ENCODE measurements at places on chromosomes 6 and 20. TPM values are rescaled to one million over a fixed set of nuclear protein-coding genes. Genes with fewer than 3 reads are reported as not detected.

- no peak for DNase-seq
Observed at GRCh38 chr6:130269969-130270635, 47.4 kb upstream of the SAMD3 start.

DNA sequence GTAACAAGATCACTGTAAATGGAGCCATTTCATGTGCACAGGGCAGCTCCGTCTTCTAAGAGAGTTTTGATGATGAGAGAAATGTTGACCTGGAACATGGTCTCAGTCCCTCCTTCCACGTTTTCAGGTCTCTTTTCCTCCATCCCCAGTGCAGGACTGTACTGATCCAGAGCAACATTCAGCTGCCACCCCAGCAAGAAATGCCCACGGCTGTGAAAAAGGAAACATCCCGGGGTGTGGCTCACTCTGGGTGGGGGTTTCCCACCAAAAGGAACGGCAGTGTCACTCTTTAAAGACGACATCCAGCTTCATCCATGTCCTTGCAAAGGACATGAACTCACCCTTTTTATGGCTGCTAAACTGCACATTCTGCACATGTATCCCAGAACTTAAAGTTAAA lies 92.6 kb downstream of the ERMARD start:
- DNase-seq, result no peak

DNA sequence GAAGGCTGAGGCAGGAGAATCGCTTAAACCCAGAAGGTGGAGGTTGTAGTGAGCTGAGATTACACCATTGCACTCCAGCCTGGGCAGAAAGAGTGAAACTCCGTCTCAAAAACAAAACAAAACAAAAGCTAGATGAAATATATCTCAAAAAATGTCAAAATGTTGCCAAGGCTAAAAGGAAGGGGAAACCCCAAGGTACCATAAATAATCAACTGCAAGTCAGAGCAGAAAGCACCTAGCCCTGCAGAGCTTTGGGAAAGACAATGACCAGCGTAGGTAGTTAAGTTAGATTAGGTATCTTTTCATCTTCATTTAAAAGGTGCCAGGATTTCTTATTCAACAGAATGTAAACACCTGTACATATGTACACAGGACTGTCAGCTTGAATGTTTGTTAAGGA lies 33.0 kb downstream of the AKIRIN2 start:
- no peak for DNase-seq

DNA sequence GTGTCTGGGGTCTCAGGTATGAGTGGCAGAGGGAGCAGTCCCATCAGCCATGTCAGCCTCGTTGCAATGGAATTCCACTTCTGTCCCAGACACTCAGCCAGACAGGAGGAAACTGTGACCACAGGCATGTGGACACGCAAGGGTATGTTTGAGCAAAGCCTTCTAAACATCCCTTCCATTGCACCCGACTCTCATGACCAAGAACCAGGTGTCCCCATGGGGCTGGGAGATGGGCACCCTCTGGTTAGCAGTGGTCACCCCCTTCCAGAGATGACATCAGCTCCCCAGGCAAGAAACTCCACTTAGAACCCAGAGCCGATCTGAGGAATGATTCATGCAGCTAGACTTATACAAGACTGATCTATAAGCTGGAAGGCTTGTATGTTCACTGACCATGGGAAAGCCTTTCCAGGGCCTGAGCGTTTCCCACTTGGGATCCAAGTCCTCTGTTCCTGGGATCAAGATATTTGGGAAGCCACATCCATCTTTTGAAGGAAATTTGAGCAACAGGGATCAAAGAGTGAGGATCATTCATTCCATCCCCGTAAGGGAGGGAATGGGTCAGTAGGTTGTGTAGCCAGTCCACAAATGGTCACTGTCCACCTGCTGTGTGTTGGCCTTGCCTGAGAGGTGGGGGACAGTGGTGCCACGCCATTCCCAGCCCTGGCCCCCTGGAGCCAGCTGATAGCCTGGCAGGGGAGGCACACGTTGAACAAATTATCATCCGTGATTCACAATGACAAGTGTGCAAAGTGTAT lies 3.9 kb upstream of the MRGBP start:
- DNase-seq, result no peak

KCNK15 gene
- 0.17 TPM for total RNA-seq

DNA sequence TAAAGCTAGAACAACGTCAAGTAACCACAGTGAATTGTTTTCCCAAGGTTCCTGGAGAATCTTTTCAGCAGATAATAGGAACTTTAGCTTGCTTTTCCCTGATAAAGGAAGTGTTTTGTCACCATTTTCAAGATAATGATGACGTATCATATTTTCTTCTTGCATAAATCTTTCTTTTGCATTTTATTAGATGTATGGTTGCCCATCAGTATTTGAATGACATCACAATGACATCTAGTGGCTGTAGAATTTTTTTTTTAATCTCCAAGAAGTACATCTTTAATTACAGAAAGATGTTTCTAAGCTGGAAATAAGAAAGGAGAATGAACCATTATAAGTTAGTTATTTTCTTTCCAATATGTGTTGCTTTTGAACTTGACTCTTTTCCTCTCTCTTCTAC lies 83.0 kb downstream of the CENPW start:
- no peak for DNase-seq

DNA sequence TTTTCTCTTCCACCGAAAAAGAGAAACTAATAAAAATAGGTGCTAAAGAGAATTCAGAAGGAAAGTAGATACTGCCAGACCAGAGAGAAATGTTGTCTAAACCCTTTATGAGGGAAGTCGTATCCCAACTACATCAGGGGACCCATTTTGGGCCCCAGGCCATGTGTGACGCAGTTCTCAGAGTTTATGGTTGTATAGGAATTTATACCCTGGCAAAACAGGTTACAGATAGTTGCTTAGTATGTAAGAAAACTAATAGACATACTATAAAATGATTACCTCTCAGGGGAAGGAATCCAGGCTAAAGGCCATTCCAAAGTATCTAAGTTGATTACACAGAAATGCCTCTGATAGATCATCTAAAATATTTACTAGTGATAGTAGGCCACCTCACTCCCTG lies 28.6 kb upstream of the SLC52A3 start:
- DNase-seq, result no peak

GRCh38 chr6:35047265-35048011 lies 93.7 kb downstream of the TCP11 start:
- DNase-seq, result peak; percentile 78

- no peak for DNase-seq
Observed at GRCh38 chr6:97864826-97865225, 581.8 kb upstream of the MMS22L start.

SFTA2 gene
- total RNA-seq, result not detected

DNA sequence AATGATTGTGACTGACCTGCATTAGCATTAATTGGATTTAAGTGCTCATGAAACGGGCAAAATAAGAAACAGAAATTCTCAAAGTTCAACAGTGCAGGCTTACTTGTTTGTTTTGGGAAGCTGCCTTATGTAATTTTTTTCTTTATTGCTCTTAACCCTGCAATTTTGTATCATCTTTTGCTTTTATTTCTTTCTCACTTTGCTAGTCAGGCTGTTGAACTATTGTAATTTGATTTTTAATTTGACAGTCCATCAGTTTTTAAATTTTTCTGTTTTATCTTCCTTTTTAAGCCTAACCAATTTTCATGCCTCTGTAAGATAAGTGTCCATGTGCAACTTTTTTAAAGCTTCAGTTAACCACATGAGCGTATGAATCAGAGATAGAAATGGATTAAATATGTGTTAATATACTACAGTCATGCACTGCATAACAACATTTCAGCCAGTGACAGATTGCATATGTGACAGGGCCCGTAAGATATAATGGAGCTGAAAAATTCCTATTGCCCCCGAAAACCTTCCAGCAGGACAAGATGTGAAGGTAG lies 44.6 kb downstream of the PEX7 start:
- no peak for DNase-seq

DNA sequence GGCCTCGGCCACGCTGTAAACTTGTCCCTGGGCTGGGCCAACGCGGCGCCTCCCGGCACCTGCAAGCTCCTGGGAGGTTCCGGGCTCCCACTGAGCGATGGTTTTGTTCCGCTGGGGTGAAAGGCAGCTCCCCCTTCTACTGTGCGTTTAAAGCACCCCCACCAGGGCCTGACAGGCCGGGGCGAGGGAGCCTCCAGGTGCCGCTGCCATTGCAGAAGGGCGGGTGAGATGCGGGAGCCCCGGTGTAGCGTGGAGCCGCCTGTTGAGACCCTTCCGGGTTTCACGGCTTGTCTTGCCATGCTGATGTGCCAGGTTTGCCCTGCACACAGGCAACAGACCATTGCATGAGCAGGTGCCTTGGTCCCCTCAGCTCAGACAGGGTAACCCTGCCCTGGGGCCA lies 2.9 kb downstream of the COL20A1 start:
- DNase-seq, result no peak

- no peak for DNase-seq
Observed at GRCh38 chr6:32635526-32636123, 1.6 kb upstream of the HLA-DQA1 start.

DNA sequence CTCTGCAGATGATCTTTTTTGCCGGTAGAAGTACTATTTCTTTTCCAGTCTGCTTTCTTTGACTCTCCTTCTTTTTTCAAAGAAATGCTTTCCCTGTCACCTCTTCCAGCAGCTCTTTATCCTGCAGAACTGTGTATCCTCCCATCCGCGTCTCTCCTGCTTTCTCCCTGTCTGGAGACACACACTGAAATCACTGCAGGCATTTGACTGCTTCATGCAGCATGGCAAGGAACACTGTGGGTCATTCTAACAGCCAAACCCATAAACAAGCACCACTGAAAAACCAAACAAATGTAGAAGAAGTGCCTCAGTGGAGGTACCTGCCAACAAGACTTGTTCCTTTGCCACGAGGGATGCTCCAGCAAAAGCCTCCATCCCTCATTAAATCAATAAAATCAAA lies 403.7 kb upstream of the CITED2 start:
- DNase-seq, result no peak

GRCh38 chr20:59033616-59034165 lies 1.6 kb upstream of the ATP5F1E start:
- no peak for DNase-seq

GRCh38 chr20:51712501-51713212 lies 55.5 kb downstream of the ATP9A start:
- peak; percentile 55 for DNase-seq

ANKRD60 gene
- not detected for total RNA-seq

DNA sequence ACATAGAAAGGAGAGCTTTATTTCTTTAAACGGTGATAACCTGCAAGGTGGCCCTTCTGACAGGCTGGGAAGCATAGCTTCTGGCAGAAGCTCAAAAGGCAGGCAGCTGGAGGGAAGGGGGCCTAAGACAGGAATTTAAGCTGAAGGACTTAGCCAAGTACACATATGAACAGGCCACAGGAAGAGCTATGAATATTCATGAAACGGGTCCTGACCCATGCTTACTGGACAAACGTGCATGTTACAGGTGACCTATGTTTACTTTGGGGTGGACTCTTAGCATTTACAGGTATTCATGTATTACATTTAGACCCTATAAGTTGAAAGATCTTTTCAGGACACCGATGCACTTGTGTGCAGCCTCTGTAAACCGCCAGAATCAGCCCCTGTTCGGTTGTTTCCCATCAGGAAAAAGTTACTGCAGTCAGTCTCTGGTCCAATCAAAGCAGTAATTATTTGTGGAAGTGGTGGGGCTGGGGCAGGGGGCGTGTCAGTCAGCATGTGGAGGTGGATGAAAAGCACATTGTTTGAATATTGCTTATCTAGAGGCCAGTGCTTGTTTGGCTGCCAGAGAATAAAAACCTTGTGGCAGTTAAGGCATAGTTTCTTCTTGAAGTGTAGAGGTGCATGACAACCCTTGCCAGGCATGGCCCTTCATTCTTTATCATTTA lies 2.9 kb upstream of the GZF1 start:
- DNase-seq, result no peak

DNA sequence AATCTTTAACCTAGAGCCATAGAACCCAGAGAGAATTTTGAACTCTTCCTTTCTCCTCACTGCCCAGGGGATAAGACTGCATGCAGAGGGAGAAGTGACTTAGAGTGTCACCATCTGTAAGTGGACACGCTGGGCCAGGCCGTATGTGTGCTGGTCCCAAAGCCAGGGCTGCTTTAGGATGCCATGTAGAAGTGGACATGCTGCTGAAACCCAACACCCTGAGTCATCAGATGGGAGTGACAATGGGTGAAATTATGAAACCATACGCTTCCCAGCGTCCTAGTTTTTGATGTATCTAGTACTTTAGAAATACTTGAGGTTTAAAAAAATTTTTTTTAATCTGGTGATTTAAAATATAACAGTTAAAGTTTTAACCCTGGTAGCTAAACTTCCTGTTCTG lies 191.1 kb downstream of the FNDC1 start:
- no peak for DNase-seq

- DNase-seq, result no peak
Observed at GRCh38 chr20:46159101-46159897, 41.2 kb downstream of the CD40 start.

DNA sequence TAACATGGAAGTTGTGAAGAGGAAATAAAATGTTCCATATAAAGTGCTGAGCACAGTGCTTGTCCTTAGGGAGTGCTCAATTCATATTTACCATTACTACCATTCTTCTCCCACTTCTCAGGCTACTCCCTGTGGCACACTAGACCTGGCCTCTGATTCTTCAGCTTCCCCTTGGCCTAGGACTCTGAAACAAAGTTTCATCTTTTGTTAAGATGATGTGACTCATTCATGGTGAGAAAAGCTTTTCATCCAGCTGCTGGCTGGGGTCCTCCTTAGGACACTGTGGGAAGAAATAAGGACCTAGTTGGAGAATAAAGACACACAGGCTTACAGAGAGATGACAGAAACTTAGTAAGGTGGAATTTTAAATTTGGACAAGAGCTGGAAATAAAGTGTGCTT lies 314.8 kb downstream of the CDC5L start:
- no peak for DNase-seq

EYS gene
- not detected for total RNA-seq

DNA sequence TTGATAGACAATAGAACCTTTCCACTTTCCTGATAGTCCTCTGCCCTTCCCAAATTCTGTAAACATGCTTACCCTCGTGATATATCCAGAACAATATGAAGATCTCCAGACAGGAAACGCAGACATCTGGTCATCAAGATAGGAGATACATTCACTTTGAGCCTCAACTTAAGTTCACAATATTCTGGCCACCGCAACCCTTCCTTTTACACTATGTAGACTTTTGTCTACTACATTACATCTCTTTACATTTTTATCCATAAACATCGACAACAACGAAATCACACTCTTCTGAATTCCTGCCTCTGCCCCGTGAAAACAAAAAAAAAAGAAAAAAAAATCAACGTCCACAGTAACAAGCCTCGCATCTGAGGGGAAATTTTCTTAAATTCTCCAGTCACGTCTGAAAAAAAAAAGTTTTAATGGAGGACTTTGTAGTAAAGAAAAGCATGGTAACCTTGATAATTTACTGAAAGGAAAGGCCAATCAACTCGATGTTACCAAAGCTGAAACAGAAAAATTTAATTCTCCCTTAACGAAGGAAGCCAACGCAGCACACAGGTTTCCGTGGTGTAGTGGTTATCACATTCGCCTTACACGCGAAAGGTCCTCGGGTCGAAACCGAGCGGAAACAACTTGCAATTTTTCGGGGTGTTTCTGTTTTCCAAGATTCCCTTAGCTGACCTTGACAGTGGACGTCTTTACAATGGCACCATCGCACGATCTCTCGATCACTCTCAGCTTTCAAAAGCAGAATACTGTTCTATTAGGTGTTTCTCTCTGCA lies 21.8 kb downstream of the POM121L2 start:
- no peak for DNase-seq

GRCh38 chr6:56188429-56188828 lies 59.0 kb downstream of the COL21A1 start:
- no peak for DNase-seq

UBE2C gene
- total RNA-seq, result 30.2 TPM

- peak; percentile 10 for DNase-seq
Observed at GRCh38 chr6:41040101-41040939, 1.3 kb upstream of the UNC5CL start.

TGM3 gene
- total RNA-seq, result not detected

Measured in dermis blood vessel endothelial cell (primary cell).